ENCODE measurements at places on chromosomes 6 and 20.

GRCh38 chr6:47174502-47175023 lies 132.4 kb upstream of the ADGRF1 start:
- no peak for ATAC-seq

GRCh38 chr20:48049641-48050040 lies 264.4 kb upstream of the SULF2 start:
- no peak for ATAC-seq

GRCh38 chr20:47124181-47124717 lies 229.6 kb downstream of the EYA2 start:
- no peak for ATAC-seq

DNA sequence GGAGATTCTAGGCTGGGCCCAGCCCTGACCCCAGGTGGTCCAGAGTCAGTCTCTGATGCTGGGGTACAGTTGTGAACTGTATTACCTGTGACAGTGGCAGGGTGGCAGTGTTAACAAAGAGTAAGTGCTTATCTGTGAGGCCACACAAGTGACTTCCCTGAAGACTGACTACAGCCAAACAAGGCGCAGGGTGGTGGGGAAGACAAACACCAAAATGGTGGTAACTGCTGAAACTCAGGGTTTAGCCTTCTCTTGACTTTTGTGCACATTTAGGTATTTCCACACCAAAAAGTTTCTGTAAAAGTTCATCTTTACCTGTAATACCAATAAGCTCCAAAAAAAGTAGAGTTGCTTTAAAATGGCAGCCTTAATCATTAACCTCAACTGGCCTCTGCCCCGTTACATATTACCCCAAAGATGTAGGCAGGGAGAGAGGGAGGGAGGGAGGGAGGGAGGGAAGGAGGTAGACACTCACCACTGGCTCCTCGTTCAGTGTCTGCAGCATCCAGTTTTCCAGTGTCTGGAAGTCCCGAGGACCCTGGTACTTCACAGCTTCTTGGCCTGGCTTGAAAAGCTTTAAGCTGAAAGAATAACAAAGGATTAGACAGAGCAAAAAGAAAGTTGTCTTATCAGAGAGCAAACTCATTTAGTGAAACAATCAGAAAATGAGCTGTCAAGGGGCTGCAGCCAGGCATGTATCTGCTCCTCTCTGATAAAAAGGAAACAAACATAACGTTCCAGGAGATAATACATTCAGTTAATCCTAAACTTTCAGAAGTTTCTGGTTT lies 11.3 kb downstream of the TXNDC5 start:
- ATAC-seq = peak; percentile 23

DNA sequence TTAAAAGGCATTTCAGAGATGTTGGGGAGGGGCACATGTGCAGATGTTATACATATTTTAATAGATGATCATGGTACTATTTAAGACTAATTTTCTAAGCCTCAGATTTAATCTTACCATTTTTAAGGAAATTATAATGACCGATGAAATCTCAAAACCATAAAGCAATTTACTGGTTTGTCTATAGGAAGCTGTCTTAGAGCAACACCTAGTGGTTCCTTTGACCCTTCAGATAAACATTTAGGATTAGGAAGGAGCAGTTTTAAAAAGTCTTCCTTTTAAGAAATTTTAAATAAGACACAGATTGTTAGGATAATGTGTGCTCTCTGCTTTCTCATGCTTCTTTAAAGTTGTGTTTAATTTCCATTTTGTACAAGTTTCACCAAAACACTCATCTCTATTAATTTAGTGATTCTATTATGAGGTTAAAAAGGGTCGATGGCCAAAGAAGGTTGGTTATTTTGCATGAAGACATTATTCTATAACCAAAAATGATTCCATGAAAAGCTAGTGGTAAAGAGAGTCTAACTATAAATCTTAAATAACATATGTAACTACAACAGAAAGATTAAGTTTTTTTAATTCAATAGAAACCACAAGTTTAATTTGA lies 376.4 kb downstream of the HACE1 start:
- ATAC-seq = no peak

GRCh38 chr20:11155156-11155756 lies 481.5 kb upstream of the JAG1 start:
- ATAC-seq = no peak

- ATAC-seq = peak; percentile 70
These were observed 26.7 kb downstream of the KAT14 start for GRCh38 chr20:18164356-18164755.
